Nasal cavity respiratory epithelium epithelial cell of viscerocranial mucosa (primary cell): ENCODE measurements at places on chromosomes 13 and 19. TPM values are rescaled to one million over a fixed set of nuclear protein-coding genes. Genes with fewer than 3 reads are reported as not detected.

Gene SCEL
- 47.2 and 60.5 TPM in 2 replicates for total RNA-seq

Gene WTIP
- total RNA-seq: 20.2 and 35.2 TPM in 2 replicates

Gene C19orf73
- 1.7 and 2.7 TPM in 2 replicates for total RNA-seq

Gene PRR20A
- total RNA-seq: not detected in 2 replicates

Gene TMEM190
- not detected in 2 replicates for total RNA-seq

Gene SLC7A1
- 66.0 and 102 TPM in 2 replicates for total RNA-seq

Gene PDE4C
- total RNA-seq: under 0.01 and 0.14 TPM in 2 replicates
